ENCODE measurements at places on chromosomes 12 and 14.

DNA sequence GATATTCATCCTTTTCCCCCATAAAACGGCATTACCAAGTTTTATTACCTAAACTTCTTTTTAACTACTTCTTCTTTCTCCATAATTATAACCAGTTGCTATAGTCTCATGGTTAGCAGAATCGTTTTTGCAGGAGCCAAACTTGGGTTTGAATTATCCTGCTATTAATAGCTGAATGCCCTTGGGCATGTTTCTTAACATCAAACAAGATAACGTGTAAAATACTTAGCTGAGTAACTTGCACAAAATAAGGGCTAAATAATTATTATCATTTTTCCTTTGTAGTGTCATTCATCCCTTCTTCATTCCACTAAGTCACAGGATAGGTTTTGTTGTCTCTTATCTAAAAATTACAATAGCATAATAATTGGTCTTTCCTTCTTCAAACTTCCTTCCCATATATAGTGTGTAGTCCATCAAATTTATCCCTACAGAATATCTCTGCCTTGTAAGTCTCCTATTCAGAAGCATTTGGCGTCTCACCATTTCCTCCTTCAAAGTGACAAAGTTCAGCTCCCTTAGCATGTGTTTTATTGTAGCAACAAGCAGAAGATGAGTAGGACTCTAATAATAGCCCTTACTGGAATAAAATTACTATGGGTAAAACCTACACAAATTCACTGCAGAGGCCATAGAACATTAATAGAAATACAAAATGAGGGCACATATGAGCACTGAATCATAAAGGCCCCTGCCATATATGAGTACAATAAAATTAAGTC is 63.8 kb downstream of the FAR2 start:
- no peak for DNase-seq

DNA sequence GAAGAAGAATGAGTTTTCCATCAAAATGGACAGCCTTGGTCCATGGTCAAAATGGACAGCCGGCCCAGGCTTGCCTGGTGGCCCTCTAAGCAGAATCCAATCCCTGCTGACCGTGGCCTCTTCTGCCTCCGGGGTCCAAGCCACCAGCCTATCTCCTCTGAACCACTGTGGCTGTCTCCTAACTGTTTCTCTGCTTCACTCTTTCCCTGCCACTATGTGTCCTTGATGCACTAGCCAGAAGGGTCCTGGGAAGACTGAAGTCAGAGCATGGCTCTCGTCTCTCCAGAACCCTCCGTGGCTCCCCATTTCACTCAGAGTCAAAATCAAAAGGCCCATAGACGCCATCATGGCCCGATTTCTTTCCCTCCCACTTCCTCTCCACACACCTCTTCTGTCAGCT is 8.5 kb upstream of the FZD10 start:
- DNase-seq = no peak

GRCh38 chr12:68237619-68238018 is 12.0 kb upstream of the IL26 start:
- no peak for DNase-seq

DNA sequence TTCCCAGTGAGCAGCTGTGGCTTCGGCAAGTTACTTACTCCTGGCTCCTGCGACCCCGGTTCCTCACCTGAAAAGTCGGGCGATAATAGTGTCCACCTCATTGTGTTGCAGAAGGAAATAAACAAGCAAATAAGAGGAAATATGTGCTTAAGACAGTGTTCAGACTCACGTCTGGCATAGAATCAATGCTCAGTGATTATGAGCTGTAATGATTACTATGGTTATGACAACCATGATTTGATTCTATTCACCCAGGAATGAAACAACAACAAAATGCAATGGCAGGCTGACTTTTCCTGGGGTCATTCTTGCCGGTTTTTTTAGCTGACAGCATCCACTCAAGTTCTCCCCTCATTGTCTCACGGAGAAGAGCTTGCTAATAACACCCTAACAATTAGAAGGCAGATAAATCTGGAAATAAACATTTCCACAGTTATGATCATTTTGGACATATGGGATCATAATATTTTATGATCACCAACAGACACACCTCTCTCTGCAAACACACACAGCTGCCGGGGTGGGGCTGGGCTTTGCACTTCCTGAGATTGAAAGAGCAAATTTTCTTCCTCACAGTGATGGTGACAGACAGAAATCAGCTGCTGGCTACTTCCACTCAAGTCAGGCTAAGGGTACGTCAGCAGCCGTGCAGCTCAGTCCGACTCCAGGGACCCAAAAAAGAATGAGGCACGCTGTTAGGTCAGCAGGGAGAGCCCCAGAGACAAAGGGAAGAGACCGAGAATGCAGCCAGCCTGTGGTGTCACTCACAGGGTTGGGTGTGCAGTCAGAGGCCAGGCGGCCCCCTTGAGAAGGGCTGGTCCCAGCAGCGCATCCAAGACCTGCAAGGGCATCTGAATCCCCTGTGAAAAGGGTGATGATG is 158.0 kb downstream of the RIMBP2 start:
- no peak for DNase-seq

GRCh38 chr14:48401321-48401720 is 725.9 kb upstream of the MDGA2 start:
- DNase-seq = no peak

DNA sequence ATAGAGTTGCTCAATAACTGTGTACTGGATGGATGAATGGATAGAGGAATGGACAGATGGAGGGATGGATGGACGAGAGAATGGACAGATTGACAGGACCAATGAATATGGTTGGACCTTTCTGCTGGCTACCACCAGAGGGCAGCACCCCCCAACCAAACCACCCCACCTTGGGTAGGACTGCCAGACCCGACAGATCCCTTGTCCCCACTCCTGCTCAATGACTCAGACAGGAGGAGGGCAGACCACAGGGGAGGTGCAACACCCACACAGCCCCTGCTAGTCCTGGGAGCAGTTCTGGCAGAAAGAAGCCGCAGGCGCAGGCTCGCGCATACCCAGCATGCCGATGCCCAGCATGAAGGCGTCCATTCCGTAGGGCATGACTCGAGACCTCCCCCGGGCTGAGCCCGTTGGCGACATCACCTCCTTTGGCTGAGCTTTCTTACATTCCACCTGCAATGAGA is 12.4 kb downstream of the MSI1 start:
- DNase-seq = peak; percentile 50

GRCh38 chr12:45575417-45575816 is 154.1 kb upstream of the ARID2 start:
- peak; percentile 32 for DNase-seq

GRCh38 chr14:101929946-101930345 is 34.4 kb upstream of the DYNC1H1 start:
- no peak for DNase-seq

DNA sequence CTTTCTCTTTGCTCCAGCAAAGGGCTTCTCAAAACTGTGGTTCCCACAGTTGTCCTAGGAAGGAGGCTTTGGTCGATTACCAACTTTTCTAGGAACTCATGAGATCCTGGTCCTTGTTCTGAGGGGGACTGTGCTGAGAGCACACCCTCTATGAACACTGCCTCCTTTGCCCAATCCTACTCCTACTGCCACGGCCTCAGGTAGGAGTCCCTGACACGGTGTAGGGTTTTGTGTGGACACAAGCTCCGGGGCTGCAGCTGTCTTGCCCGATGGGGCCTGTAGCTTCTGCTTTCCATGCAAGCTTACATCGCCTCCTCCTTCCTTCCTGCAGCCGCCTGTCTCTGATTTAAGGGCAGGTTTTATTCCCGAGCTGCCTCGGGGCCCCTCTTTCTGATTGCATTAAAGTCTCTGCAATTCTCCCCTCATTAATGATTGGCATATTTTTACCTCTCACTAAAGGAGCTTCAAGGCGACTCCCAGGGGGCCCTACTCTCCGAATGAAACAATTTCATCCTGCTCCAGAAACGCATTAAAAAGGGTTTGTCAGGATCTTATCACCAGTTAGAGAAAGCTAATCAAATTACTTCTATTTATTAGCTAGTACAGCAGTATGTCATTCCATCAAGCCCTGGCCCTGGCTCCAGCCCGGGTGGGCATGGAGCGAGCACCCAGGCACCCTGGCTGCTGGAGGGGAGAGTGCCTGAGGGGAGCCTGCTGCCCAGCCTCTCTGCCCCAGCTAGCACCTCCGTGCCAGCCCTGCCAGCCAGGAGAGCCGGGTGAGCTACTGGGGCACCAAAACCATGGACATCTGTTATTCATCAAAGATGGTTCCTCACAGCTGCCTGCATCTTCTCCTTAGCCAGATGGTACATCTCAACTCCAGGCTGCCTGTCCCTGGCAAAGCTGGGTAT is 38.0 kb upstream of the ESRRB start:
- no peak for DNase-seq

DNA sequence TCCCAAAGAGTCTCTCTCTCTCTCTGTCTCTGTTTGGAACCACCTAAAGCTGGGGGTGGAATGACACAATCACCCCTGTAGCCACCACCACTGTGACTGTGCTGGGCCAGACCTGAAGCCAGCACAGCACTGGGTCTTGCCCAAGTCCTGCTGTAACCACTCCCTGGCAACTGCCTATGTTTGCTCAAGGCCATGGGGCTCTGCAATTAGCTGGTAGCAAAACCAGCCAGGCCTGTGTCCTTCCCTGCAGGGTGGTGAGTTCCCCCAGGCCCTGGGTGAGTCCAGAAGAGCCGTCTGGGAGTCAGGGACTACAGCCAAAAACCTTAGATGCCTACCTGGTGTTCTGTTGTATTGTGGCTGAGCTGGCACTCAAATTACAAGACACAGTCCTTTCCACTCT is 50.8 kb downstream of the DGLUCY start:
- peak; percentile 83 for DNase-seq

GRCh38 chr12:7144414-7145120 is 14.4 kb downstream of the CLSTN3 start:
- DNase-seq = no peak

GRCh38 chr12:103773109-103773910 is 67.7 kb downstream of the NT5DC3 start:
- no peak for DNase-seq

DNA sequence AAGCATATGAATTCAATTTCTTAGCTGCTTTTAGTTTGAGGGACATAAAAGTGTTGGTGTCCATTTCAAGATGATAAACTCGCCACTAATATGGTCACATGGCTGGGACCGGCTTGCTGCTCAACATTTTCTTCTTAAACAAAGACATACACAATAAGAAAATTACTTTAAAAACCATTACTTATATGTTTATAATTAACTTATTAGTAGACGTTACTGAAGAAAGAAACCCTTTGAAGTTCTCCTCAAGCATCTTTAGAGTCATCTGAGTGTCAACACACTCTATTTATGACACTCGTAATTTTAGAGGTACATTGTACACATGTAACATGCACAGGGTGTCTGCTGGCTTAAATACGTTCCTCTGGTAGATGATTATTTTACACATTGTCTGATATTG is 74.7 kb downstream of the BMP4 start:
- DNase-seq = no peak

DNA sequence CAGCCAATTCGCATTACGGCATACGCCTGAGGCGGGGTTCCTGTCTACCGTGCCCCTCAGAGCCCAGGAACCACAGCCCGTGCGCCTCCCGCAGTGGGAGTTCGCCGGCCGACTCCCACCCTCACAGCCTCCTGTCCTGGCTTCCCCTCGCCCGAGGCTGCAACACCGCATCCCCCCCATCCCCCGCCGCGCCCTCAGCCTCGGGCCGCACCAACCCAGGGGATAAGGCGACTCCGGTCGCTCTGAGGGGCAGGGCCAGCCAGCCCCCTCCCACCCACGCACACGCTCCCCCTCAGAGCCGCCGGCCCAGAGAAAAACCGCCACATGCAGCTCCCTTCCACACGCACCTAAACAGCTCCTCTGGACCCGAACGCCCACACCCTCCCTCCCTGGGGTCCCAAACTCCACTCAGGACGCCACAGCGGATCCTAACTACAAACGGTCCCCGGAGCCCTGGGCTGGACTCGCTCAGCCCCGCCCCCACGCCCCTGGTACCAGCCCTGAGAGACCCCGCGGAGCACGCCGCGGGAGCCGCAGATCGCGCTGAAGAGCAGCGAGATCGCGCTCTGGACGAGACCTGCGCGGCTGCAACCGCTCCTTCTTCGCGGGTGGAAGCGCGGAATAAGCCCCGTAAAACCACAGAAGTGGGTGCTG is at the start of gene C14orf39:
TSS of gene C14orf39 (minus strand) at position 466 of the 654 bp plus-strand sequence. CDS start 985 bp downstream, outside the sequence.
- DNase-seq = no peak

DNA sequence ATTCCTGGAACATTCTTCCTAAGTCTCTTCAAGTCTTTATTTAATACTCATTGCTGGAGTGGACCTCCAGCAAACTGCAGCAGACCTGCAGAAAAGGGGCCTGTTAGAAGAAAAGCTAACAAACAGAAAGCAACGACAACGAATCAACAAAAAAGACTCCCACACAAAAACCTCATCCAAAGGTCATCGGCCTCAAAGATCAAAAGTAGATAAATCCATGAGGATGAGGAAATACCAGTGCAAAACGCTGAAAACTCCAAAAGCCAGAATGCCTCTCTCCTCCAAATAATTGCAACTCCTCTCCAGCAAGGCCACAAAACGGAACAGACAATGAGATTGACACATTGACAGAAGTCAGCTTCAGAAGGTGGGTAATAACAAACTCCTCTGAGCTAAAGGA is 472.2 kb downstream of the C12orf50 start:
- DNase-seq = no peak

DNA sequence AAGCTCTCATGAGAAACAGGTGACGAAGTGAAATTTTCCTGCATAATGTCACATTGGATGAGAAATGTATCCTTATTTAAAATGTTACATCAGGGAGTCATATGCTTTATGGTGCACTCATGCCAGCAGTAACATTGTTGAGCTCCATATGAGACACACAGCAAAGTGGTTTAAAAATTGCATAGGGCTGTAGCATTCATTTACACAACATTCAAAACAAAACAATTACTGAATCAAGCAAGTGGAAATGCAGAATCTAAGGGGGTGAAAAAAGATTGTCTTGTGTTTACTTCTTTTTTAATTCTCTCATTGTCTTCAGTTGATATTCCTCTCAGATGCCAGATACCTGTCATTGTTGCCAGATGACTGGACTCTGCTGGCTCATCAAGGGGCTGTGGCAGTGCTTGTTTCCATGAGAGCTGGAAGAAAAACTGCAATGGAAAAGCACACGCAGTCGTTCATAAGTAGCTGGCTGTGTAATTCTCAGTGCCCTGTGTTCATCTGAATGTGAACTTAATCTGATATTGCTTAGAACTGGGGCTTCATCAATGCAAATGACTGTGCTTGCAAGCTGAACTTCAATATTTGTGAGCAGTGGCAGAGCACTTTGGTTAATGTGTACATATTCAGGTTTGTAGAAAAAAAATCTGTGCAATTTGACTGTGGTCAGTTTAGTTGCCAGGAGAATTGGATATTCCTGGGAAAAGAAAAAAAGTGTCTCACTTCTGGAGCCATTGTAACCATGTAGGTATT is 305.6 kb downstream of the RAD51B start:
- DNase-seq = no peak

- no peak for DNase-seq
These were observed 143.6 kb downstream of the PAWR start for GRCh38 chr12:79547044-79547734.
